Adrenal gland (tissue), 19 donors: ENCODE measurements at places on chromosomes 6 and 20. TPM values are rescaled to one million over a fixed set of nuclear protein-coding genes. Genes with fewer than 3 reads are reported as not detected.

DNA sequence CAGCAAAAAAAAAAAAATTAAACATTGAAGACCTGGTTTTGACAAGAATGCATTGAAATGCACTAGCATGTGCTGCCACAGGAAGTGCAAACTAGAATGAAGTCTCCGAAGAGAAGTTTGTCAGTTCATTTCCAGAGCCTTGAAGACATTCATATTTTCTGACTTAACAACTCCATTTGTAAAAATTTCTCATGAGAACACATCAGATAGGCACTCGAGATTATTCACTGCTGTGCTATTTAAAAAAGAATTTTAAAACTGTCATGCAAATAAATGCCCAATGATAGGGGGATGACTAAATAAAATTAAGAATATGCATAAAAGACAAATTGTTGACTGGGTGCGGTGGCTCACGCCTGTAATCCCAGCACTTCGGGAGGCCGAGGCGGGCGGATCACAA lies 394.6 kb upstream of the JARID2 start:
- no peak overlapping the region for H3K27ac ChIP-seq
- no peak for DNase-seq
- no peaks in the 10 kb centered on the region for H3K4me1 ChIP-seq
- H3K4me3 ChIP-seq = no peak overlapping the region
- H3K36me3 ChIP-seq = no peaks in the 10 kb centered on the region
- no peaks in the 10 kb centered on the region for H3K27me3 ChIP-seq

The MLN gene
- not detected for polyA plus RNA-seq

DNA sequence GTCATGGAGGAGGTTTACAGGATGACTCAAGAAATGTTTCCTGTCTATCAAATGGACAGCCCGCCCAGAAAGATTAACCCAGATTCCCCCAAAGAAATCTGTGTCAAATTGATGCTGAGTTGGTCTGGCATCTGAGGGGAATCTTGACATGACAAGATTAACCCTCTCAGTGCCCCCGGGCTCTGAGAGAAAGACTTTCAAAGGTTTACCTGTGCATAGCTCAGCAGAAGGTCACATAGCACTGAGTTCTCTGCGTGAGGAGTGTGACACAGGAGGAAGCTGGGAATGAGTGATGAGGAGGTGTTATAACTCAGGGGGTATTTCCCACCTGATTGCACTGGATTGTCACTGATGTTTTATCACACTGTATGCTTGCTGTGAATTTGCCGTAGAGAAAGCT lies 601.2 kb downstream of the DHX35 start:
- H3K4me3 ChIP-seq = no peak overlapping the region
- no peak overlapping the region for H3K27ac ChIP-seq
- no peaks in the 10 kb centered on the region for H3K4me1 ChIP-seq
- H3K27me3 ChIP-seq = no peaks in the 10 kb centered on the region
- no peak for DNase-seq
- no peaks in the 10 kb centered on the region for H3K36me3 ChIP-seq

DNA sequence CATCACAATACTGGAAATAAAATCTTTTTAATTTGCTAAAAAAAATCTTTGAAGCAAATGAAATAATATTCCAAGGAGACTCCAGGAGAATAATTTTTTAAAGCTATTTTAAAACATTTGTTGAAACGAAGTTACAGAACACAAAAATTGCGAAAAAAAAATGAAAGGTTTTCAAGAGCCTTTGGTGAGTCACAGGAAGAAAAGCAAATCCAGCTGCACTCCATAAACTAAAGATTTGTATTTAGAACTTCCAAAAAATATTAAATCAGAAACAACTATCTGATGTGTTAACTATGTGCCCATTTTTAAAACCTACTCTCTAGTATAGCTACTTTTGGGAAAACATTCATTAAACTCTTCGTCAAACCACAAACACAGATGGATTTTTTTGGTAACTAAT lies 23.6 kb downstream of the PDSS2 start:
- no peaks in the 10 kb centered on the region for H3K27me3 ChIP-seq
- H3K4me3 ChIP-seq = no peak overlapping the region
- H3K36me3 ChIP-seq = no peaks in the 10 kb centered on the region
- H3K27ac ChIP-seq = no peak overlapping the region

DNA sequence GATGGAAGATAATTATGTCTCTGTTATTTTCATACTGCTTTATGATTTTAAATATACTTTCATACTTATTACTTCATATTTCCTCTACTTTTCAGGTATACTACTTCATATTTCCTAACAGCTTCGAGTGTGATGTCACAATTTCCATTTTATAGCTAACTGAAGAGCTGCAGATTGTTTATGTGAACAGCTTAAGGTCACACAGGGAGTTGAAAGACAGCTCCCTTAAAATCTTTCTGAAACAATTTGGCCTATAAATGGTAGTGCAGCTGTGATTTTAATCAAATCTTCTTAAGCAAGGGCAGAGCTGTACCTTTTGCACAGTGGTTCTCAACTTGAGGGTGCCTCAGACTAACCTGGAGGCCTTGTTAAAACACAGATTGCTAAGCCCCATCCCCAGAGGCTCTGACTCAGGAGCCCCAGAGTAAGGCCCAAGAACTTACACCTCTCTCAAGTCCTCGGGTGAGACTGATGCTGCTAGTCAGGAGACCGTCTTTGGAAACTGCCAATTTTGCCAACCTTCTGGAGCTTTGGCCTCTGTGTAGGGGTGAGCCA lies 347.0 kb upstream of the HSF2 start:
- H3K27ac ChIP-seq = no peak overlapping the region
- H3K36me3 ChIP-seq = no peaks in the 10 kb centered on the region
- no peak for DNase-seq
- H3K4me3 ChIP-seq = no peak overlapping the region
- no peaks in the 10 kb centered on the region for H3K27me3 ChIP-seq

DNA sequence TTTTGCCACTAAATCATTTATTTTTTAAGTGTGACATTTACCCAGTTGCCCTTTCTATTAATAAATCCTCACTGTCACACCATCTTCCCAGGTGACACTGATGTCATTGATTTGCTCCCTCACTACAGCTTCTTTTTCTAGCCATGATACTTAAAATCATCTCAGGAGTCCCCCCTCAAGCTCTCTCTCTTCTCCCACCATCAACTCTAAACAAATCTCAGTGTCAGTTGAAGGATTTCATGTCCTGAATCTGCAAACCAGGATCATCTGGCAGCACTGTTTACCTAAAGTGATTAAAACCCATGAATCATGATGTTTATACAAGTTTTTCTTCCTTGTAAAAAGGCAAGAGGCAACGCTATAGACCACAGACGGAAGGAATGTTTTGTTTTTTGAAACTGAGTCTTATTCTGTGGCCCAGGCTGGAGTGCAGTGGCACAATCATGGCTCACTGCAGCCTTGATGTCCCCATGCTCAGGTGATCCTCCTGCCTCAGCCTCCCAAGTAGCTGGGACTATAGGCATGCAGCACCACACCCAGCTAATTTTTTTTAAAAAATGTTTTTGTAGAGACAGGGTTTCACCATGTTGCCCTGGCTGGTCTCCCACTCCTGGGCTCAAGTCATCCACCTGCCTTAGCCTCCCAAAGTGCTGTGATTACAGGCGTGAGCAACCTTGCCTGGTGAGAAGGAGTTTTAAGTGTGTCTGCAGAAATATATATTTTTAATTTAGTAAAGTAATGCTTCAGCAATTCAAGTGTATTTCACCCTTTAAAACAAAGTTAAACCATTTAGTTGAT lies 30.1 kb upstream of the SH3BGRL2 start:
- no peaks in the 10 kb centered on the region for H3K36me3 ChIP-seq
- no peak overlapping the region for H3K27ac ChIP-seq
- H3K27me3 ChIP-seq = no peaks in the 10 kb centered on the region
- no peak overlapping the region for H3K4me3 ChIP-seq
- H3K4me1 ChIP-seq = no peaks in the 10 kb centered on the region
